ENCODE measurements at places on chromosomes 13 and 19.

DNA sequence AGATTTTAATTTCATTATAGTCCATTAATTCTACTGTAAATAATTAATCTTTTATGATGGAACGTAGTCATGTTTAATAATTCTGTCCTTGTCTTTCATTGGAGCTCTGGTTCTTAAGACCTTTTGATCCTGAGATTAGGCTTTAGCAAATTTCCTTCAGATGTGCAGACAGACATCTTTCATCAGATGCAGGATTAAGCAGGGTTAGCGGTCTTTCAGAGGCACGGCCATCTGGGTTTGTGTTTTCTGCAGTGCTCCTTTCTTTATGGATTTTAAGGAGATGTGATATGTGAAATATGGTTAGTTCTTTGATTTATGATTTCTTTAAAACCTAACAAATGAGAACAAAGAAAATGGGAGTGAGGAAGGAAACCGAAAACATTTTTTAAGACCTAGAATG, 643.9 kb upstream of the SGCG start:
- DNase-seq: no peak

DNA sequence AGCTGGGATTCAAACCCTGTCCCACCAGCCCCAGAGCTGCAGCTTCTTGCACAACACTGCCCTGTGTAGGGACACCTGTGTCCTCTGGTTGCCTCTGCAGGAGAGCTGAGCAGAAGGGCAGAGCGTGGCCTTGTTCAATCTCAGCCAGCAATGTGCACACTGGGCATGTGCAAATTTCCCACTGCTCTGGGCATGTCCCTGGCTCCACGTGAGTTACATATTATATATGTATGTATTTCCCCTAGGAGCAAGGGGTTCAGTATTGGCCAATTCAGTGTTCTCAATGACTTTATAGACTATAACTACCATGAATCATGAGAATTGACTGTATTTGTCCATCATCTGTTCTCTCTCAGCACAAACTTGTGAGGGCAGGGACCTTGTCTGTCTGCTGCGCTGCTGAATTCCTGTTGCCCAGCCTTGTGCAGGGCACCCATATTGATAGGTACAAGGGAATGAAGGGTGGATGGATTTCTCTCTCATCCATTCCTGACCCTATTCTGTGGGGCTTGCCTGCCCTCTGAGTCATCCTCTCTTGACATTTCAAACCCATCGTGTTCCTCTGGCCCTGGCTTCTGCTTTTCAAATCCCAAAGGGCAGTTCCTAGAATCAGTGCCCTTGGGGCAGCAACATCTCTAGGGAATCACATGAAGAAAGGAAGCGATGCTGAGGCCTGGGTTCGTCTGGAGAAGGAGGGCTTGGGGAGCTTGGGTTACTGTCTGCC, 69.7 kb downstream of the ERICH6B start:
- no peak for DNase-seq

- no peak for DNase-seq
These were observed 31.6 kb upstream of the TCF3 start for GRCh38 chr19:1683869-1684572.

DNA sequence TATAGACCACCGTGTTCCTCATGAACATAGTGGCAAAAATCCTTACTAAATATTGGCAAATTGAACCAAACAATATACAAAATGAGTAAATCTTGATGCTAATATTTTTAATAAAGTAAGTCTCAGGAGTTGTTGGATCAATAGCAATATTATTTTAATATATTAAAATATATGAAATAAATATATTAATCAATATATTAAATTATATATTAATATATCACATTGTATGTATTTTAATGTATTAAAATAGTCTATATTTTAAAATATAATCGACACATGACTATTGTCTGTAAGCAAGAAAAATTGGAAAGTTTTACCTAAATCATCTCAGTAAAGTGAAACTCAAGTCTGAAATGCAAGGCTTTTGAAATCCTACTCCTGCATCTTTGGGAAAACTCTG, 78.9 kb upstream of the GJB6 start:
- DNase-seq: no peak

- no peak for DNase-seq
These were observed 106.4 kb downstream of the ZNF486 start for GRCh38 chr19:20273376-20273775.

DNA sequence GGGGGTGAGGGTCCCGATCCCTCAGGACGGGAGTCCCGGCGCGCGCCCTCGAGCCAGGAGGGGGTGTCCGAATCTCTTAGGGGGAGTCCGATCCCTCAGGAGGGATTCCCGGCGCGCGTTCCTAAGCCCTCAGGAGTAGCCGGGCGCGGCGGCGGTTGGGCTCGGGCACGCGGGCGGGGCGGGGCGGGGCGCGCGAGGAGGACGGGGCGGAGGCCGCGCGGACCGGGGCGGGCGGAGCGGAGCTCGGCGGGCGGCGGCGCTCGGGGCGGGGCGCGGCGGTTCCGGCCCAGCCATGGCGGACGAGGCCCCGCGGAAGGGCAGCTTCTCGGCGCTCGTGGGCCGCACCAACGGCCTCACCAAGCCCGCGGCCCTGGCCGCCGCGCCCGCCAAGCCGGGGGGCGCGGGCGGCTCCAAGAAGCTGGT, at the start of gene CUL4A:
CUL4A (plus strand) TSS at position 278 of the 423 bp plus-strand sequence; CDS start at position 293, 15 bp downstream.
- peak; percentile 62 for DNase-seq

GRCh38 chr13:43014162-43014561, 9.2 kb upstream of the DNAJC15 start:
- DNase-seq: no peak

- DNase-seq: no peak
These were observed 30.1 kb downstream of the KLF12 start for GRCh38 chr13:74103970-74104555.

GRCh38 chr19:45641274-45642105, 2.3 kb upstream of the EML2 start:
- peak; percentile 60 for DNase-seq

DNA sequence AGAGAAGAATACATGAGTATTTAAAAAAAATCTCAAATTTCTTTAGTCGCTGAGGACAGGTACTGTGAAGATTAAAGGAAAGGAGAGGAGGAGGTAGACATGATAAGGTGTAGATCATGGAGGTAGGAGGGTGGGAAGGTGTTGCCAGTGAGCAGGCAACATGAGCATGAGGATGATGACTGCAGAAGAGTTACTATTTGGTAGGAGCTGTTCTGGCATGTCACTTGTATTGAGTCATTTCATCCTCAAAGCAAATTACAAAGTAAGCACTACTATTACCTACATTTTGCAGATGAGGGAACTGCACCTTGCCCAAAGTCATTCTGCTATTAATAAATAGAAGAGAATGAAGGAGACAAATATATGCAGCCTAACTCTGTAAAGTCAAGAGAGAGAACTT, 435.8 kb upstream of the KLF12 start:
- DNase-seq: no peak

- DNase-seq: no peak
These were observed 3.0 kb downstream of the GADD45GIP1 start for GRCh38 chr19:12953799-12954611.

- no peak for DNase-seq
These were observed 10.5 kb downstream of the EGLN2 start for GRCh38 chr19:40809358-40810086.

DNA sequence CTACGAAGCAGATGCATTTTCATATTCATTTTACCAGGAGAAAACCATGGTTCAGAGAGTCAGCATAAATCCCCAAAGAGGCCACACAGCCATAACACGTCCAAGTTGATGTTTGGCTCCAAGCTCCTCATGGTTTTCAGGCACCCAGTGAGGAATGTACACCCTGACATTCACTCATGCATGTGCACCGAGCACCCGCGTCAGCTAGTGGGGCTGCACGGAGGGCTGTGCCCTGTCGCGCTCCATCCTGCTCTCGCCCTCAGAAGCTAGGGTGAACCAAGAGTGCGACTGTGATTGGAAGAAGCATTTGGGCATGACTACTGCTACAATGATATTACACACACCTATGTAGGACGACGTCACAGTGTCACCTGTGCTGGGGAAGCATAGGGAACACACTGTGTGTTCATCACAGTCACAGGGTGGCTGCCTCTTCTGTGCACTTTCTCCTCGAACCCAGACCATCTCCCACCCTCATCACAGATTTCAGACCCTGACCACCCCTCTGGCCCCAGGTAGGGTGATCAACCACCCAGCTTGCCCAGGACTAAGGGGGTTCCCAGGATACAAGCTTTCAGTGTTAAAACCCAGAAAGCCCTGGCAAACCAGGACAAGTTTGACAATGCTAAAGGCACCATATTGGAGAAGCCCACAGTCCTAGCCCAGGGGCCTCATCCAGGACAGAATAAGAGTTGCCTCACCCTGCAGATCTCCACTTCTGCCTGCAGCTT, 148.6 kb upstream of the ZNF507 start:
- no peak for DNase-seq

DNA sequence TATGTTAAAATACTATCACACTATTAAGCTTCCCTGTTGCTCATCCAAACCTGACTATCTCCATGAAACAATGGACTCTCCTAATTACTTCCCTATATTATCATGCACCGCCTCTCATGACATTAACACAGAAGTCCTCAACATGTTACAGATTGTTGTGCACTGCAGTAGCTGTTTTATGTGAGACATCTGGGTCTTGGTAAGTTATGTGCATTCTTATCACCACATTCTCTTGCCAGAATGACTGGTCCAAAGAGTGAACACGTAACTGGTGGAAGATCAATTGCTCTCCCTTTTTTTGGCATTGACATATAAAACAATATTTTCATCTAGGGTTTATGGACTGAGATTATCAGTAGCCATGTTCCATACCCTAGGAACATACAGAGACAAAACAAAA, 59.4 kb downstream of the POSTN start:
- no peak for DNase-seq

DNA sequence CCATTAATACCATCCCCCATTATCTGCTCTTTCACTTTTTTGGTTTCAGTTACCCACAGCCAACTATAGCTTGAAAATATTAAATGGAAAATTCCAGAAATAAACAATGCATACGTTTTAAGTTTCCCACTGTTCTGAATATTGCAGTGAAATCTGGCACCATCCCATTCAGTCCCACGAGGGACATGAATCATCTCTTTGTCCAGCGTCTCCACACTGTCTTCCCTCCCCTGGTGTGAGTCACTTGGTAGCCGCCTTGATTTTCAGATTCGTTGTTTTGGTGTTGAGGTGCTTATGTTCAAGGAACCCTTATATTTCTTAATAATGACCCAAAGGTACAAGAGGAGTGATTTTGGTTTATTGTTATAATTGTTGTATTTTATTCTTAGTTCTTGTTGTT, 246.1 kb downstream of the DCT start:
- no peak for DNase-seq

GRCh38 chr13:25468325-25469168, 96.8 kb downstream of the ATP8A2 start:
- no peak for DNase-seq

DNA sequence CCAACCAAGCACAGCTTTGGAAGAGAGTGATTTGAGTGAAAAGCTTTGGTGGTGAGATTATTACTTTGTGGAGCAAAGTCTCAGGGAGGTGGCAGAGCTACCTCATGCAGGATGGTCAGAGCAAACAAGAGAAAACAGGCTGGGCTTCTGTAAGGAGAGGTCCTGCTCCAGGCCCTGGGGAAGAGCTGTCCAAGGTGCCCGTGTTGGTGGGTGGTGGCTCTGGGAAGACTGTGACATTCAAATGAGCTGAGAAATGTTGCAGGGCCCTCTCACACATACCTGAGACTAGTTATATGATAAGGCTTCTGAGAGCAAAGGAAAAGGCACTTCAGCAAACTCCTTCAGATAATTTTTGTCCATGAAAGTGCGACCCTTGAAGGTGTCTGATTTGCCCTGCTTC, 205.5 kb upstream of the SOX21 start:
- no peak for DNase-seq

GRCh38 chr13:103134271-103134670, 68.1 kb upstream of the SLC10A2 start:
- DNase-seq: no peak

- no peak for DNase-seq
These were observed 14.9 kb upstream of the SCN1B start for GRCh38 chr19:35015270-35015953.

DNA sequence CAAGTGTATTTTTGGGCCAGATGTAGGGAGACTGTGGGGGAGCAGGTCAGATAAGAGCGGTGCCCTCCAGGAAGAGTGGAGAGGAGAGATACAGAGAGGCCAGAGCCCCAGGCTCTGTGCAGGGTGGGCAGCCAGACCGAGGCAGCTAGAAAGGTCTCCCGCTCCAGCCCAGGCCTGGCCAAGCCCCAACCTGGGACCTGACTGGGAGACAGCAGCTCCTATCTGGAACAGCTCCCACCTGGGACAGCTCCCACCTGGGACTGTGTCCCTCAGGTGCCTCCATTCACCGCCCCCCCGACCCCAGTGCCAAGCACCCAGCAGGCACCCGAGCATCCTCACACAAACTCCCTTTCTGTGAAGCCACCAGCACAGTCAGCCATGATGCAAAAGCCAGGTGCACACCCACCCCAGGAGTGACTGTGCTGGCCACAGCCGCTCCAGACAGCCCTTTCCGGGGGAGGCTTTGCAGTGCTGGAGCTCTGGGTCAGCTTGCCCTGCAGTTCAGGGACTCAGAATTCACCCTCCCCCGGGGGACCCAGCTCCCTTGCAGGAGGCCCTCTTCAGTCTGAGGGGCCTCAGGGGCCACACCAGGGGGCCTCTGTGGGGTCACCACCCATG, 2.1 kb upstream of the GRTP1 start:
- no peak for DNase-seq
